ENCODE measurements at places on chromosomes 6 and 20.

- no peak for DNase-seq
These were observed 26.3 kb upstream of the TRAM2 start for GRCh38 chr6:52603000-52603795.

GRCh38 chr6:32803416-32803815 lies 13.4 kb downstream of the HLA-DOB start:
- no peak for DNase-seq

- no peak for DNase-seq
These were observed 15.5 kb downstream of the DYNLRB1 start for GRCh38 chr20:34531608-34532265.

DNA sequence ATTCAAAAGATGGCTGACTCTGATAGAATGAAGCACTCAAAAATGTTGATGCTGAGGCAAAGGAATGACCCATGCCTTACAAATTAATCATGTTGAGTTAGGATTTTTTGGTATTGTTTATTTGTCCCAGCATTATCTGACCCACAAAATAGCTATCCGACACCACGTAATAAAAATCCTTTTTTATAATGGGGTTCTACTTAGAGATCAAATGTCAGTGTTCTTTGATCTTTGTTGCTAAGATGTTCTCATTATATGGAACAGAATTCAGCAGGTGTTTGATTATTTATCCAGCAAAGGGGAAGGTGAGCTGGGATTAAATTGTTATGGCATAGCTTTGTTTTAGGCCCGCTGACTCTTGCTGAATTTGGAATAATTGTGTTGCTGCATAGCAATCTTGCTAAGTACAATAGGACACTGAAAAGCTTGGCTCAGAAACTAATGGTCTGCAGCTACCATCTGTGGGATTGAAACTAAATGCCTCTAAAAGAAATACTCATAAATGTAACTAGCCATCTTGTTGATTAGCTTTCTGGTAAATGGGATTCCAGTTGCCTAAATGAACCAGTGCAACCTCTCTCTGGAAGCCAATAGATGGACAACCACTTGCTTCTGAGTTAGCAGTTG lies 180.2 kb upstream of the HDAC2 start:
- DNase-seq, result peak; percentile 49

Data from NCI-H1105 treated with DMSO at 0.1 percent for 48 hours (cell line).